Epithelial cell of esophagus (primary cell): ENCODE measurements at places on chromosomes 2 and 18.

- no peak for DNase-seq
These were observed 72.5 kb downstream of the GCA start for GRCh38 chr2:162416446-162416845.

DNA sequence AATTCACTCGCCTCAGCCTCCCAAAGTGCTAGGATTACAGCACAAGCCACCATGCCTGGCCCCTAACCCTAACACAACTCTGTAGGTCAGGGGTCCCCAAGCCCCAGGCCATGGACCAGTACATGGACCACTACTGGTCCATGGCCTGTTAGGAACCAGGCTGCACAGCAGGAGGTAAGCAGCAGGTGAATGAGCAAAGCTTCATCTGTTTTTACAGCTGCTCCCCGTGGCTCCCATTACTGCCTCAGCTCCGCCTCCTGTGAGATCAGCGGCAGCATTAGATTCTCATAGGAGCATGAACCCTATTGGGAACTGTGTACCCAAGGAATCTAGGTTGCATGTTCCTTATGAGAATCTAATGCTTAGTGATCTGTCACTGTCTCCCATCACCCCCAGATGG lies 201.7 kb downstream of the NRP2 start:
- DNase-seq: no peak

DNA sequence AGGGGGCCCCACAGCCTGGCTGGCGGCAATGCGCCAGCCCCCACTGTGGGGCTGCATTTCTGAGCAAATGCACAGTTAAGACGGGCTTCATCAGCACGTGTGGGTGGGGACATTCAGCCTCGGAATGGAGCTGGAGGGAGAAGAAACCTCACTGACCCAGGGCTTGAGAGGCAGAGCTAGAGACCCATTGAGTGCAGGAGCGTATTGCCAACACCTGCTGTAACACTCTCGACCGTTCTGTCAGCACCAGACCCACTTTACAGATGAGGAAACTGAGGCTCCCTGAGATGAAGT lies 200.9 kb upstream of the RAB6C start:
- DNase-seq: no peak

DNA sequence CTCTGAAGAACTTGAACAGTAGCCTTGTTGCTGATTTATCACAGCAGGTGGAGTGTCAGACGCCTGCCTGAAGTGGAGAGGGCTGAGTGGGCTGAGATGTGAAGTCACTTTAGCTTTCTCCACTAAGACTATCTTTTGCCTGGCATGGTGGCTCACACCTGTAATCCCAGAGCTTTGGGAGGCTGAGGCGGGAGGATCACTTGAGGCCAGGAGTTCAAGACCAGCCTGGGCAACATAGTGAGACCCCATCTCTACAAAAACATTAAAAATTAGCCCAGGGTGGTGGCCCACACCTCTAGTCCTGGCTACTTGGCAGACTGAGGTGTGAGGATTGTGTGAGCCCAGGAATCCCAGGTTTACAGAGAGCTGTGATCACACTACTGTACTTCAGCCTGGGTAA lies 60.6 kb upstream of the TTC39C start:
- DNase-seq: no peak

DNA sequence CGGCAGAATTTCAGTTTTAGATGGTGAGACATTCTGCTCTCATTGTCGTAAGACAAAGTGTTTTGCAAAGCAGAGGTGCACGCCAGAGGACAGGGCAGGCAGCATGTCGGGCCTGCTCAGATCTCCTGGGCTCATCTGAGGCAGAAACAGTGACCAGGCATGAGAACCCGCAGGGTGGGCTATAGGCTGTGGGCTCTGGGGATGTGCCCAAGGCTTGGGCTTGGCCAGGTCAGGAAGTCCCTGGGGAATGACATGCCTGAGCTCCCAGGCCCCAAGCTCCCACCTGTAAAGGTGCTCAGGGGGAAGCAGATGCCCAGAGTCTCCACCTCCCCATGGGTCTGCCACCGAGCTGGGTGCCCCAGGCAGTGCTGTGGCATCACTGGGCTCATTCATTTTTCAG lies 35.3 kb downstream of the INHBB start:
- no peak for DNase-seq

- no peak for DNase-seq
These were observed 310.2 kb downstream of the ARL6IP6 start for GRCh38 chr2:153028626-153029025.

- peak; percentile 57 for DNase-seq
These were observed 27.2 kb upstream of the PTPN2 start for GRCh38 chr18:12911025-12911928.

GRCh38 chr2:106531676-106532214 lies 44.6 kb downstream of the CD8B2 start:
- no peak for DNase-seq

GRCh38 chr18:21486905-21487437 lies 113.5 kb downstream of the ESCO1 start:
- no peak for DNase-seq

DNA sequence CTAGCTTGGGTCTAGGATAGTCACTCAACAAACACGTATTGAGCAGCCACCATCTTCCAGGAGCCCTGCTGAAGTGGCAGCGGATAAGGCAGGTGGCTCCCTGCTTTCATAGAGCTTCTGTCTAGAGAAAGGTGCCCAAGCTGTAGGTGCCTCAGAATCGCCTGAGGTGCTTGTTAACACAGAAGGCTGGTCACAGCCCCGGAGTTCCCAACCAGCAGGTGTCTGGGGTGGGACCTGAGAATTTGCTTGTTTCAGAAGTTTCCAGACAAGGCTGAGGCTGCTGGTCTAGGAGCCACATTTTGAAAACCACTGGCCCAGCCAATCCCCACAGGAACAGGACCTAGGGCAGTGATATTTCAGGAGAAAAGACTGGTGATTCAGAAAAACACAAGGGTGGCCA lies 45.3 kb upstream of the SMAD7 start:
- no peak for DNase-seq

- DNase-seq: no peak
These were observed 268.5 kb upstream of the ZSWIM2 start for GRCh38 chr2:187117483-187117882.

GRCh38 chr2:10576456-10576855 lies 113.3 kb downstream of the NOL10 start:
- DNase-seq: no peak

DNA sequence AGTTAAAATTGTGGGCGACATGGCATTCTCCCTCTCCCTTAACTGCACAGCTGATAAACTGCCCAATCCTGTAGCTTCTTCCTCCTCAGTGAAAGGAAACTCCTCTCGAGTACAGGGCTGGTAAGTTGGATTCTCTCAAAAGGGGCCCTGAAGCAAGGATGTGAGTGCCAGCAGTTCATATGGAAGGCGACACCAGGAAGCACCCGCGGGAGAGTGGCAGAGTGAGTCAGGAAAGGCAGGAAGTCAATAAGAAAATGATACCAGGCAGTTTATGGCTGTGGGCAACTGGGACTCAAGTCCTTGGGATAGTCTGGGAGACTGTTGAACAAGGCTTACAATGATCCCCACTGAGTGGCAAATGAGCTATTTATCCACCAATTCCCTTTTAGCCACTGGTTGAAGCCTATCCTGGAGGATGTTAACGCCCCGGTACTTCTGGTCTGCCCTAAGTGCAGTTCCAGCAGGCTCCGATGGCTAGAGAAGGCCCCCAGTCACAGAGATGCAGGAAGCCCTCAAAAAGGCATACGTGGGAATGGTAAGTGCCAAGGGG lies 34.8 kb downstream of the ABHD3 start:
- DNase-seq: peak; percentile 65

- DNase-seq: no peak
These were observed 71.9 kb upstream of the GALNT5 start for GRCh38 chr2:157185476-157186227.

GRCh38 chr2:101887328-101887727 lies 104.4 kb upstream of the IL1R2 start:
- DNase-seq: no peak

DNA sequence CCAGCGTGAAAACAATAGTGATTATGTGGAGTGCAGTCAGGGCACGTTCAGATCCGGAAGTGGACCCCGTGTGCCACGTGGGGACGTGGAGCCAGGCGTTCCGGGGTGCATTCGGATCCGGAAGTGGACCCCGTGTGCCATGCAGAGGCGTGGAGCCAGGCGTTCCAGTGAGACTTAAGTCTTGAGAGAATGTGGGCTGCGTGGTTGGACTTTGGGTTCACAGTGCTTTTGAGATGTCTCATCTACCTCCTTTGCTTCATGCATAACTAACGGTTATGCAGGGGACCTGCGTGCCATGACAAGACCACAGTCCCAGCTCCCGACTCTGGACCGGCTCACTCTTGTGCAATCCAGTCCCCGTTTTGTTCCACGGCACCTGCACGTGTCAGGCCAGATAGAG lies 28.8 kb downstream of the CTDP1 start:
- DNase-seq: no peak

DNA sequence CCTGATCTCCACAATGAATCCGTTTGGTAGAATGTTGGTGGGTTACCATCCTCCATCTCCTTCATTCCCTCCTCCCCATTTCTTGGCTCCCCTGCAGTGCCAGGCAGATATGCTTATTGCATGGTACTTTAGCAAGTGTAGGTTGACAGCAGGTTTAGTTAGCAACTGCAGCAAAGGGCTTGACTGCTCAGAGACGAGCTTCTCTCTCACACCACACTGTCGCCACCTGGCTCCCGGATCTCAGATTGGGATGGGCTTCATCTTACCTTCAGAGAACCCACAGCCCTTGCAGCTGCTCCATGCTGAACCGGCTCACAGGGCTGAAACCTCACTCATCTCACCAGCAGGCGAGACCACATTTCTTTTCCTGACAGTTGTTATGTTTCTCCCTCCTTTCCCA lies 88.8 kb downstream of the VWA3B start:
- no peak for DNase-seq

GRCh38 chr2:238801791-238802190 lies 46.1 kb upstream of the TWIST2 start:
- no peak for DNase-seq

DNA sequence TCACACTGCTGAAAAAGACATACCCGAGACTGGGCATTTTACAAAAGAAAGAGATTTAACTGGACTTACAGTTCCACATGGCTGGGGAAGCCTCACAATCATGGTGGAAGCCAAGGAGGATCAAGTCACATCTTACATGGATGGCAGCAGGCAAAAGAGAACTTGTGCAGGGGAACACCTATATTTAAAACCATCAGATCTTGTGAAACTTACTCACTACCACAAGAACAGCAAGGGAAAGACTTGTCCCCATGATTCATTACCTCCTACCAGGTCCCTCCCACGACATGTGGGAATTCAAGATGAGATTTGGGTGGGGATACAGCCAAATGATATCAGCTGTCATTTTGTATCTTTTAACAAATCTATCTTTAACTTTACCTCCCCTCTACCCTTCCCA lies 251.1 kb upstream of the RASGRP3 start:
- DNase-seq: no peak

- DNase-seq: no peak
These were observed 153.8 kb downstream of the COL6A3 start for GRCh38 chr2:237260039-237260620.

DNA sequence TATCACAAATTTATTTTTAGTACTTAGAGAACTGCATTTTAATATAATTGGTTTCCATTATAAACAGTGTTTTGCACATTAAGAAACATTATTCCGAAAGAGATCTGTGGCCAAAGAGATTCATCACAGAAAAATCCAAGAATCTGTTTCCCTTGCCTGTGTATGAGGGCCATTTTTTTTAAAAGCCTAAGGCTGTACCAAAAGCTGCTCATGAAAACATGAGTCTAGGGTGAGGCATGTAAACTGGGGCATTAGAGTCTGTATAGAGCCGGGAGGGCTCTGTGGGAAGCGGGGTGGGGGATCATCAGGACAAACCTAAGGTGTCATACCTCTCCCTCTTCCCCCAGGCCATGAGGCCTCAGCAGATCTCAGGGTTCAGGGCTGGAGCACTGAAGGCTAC lies 223.8 kb downstream of the FBXO15 start:
- no peak for DNase-seq

GRCh38 chr2:180625006-180625844 lies 355.2 kb upstream of the UBE2E3 start:
- peak; percentile 62 for DNase-seq

DNA sequence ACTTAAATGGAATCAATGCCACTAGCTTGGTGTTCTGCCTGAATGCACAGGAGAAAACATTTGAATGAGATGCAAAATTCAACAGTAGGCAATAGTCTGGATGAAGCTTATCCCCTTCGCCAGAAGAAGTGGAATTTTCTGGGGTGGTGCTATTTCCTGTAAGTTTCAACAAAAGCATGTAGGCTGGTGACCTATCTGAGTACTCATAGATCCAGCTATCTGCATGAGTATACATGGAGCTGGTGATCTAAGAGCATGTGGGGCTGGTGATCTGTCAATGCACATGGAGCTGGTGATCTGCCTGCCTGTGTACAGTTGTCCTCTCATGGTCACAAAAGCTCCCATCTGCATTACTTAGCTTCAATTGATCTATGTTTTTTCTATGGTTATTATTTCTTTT lies 71.2 kb downstream of the SLC9A4 start:
- peak; percentile 20 for DNase-seq

DNA sequence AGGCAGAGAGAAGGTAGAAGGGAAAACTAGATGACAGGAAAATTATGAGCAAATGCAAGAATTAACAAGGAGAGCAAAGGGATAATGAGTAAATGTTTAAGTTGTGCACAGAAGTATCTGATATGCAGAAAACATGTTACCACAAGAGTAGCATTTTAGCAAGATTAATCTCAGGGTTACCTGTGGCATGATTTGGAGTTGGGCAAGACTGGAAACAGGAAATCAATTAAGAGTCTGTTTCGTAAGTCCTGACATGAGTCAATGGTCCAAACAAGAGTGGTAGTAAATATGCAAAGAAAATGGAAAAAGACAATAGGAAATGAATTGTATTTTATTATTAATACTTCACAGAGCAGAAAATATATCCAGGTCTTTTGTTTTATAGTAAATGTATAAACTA lies 17.3 kb upstream of the MTX2 start:
- DNase-seq: peak; percentile 94

GRCh38 chr18:1014509-1014908 lies 109.8 kb downstream of the ADCYAP1 start:
- DNase-seq: no peak

GRCh38 chr18:79395761-79396404 lies at the start of gene NFATC1:
Gene NFATC1, plus strand, starts transcription at chr18:79395930. Its CDS starts 295 bp downstream, at chr18:79396225.
- DNase-seq: peak; percentile 67

GRCh38 chr2:175002547-175003274 lies 2.5 kb downstream of the CHN1 start:
- peak; percentile 29 for DNase-seq
